ENCODE measurements at places on chromosomes 1 and 21.

GRCh38 chr1:78650114-78650660 lies 556 bp downstream of the IFI44 start:
- DNase-seq, result no peak

DNA sequence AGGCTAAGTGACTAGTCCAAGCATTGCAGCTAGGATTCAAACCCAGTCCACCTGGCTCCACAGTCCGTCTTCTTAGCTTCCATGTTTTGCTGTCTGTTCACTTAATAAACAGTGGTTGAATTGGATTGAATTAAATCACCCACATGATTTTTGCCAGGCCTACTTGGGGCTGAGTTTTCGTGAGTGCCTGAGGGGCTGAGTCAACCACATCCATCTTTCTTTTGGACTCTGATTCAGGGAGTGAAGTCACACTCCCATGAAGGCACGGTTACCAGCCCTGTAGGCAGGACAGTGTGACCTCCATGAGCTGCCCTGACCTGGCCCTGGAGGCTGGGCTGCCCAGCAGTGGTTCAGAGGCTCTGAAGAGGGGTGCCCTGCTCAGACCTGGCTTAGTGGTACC lies 123.7 kb downstream of the ACTL8 start:
- DNase-seq, result no peak

GRCh38 chr1:37473431-37474045 lies 842 bp upstream of the ZC3H12A start:
- DNase-seq, result no peak

DNA sequence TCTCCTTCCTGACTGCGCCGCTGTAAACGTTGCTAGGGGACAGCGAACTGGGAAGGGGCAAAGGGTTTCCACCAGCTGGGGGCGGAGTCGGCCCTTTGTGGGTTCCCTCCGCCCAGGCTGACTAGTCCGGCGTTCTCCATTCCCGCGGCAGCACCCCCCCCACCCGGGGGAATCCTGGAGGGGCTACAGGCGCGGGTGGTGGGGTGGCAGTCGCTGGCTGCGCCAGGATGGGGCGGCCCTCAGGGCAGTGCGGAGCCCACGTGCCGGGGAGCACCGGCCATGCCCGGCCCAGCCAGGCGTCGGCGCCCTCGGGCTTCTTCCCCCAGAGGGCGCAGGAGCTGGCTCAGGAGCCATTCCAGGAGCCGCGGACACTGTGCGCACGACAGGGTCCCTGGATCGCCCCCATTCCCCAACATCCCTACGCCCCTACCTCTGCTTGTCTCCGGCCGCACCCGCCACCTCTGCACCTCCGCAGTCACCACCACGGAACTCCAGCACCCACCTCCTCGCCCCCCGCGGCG lies 476 bp downstream of the BATF3 start:
- DNase-seq, result peak; percentile 67

- no peak for DNase-seq
These were observed 9.9 kb upstream of the DYRK1A start for GRCh38 chr21:37356706-37357105.

GRCh38 chr1:186671136-186671825 lies 8.9 kb downstream of the PTGS2 start:
- no peak for DNase-seq

DNA sequence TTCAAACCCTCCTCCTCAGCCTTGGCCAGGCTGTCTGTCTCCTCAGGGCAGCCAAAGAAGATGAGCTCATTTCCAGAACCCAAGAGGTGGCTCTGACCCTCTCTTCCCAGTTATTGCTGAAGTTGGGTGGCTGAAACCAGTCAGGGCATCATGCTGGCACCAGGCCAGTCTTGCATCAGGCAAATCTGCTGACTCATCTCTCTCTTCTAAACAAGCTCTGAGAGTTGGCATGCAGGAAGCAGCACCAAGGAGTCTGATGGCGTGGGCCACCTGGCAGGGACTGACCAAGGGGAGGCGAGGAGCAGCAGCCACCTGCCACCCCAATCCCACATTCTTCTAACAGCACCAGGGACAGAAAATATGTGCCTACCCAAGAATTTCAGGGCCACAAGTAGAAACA lies 104.8 kb upstream of the ATP1A1 start:
- peak; percentile 42 for DNase-seq

GRCh38 chr21:45234127-45234526 lies 53.6 kb downstream of the POFUT2 start:
- no peak for DNase-seq

DNA sequence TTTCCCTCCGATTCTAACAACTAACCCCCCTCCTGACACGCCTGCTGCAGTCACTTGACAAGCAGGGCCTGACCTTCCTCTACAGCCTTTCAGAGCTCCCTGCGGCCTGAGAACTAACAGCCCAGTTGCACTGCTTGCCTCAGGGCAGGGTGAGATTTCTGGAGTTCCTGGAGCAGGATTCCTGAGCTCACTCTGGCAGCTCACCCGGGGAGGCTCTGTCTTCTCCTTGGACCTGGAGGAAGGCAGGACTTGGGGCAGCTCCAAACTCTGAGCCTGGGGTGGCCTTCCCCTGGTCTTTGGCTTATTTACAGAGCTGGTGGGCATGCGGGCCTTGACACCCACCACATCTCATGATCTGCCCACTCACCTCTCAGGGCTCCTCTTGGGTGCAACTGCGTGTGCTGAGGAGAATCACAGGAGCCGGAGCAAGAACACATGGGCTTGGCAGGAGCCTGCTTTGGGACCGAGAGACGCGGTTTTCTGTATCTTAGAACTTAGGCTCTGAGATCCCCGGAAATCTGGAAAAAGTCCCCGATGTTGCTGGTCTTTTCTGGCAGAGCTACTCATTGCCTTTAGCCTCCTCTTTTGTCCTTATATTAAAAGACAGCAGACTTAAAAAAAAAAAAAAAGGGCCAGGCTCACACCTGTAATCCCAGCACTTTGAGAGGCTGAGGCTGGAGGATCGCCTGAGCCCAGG lies 13.1 kb upstream of the SLC25A34 start:
- DNase-seq, result no peak

GRCh38 chr1:56357927-56358690 lies 221.3 kb downstream of the PLPP3 start:
- DNase-seq, result no peak

- no peak for DNase-seq
These were observed 2.4 kb downstream of the DTL start for GRCh38 chr1:212037900-212038299.

DNA sequence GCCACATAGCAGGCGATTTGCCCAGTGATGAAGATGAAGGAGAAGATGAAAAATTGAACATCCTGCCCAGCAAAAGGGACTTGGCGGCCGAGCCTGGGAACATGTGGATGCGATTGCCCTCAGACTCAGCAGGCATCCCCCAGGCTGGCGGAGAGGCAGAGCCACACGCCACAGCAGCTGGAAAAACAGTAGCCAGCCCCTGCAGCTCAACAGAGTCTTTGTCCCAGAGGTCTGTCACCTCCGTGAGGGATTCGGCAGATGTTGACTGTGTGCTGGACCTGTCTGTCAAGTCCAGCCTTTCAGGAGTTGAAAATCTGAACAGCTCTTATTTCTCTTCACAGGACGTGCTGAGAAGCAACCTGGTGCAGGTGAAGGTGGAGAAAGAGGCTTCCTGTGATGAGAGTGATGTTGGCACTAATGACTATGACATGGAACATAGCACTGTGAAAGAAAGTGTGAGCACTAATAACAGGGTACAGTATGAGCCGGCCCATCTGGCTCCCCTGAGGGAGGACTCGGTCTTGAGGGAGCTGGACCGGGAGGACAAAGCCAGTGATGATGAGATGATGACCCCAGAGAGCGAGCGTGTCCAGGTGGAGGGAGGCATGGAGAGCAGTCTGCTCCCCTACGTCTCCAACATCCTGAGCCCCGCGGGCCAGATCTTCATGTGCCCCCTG lies 3.3 kb downstream of the ZBTB18 start:
- no peak for DNase-seq

GRCh38 chr1:33363021-33363420 lies 42.1 kb upstream of the A3GALT2 start:
- no peak for DNase-seq

GRCh38 chr1:100988121-100988520 lies 37.5 kb downstream of the DPH5 start:
- DNase-seq, result no peak

DNA sequence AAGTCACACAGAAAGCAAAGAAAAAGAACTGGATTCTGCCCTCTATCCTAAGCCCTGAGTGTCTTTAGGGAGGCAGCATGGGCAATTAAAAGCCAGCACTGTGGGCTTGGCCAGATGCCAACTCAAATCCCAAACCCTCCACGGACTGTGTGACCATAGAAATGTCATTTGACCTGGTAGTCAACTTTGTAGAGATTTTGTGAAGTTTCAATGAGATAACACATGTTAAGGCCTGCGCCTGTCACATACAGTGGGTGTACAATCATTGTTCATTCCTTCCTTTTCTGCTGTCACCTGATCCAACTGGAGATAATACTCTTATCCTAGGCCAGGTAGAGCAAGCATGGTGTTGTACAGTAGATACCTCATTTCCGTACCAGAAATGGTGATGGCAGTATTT lies 54.2 kb downstream of the TMEM53 start:
- no peak for DNase-seq

GRCh38 chr1:228101994-228102790 lies 933 bp downstream of the C1orf35 start:
- DNase-seq, result peak; percentile 28

DNA sequence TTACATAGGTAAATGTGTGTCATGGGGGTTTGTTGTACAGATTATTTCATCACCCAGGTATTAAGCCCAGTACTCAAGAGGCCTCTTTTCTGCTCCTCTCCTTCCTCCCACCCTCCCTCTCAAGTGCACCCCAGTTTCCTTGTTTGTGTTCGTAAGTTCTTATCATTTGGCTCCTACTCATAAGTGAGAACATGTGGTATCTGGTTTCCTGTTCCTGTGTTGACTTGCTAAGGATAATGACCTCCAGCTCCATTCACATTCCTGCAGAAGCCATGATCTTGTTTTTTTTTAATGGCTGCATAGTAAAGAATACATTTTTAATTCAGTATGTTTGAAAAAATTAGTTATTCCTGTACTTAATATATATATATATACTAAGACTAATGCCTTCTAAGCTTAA lies 107.7 kb downstream of the CLDN17 start:
- no peak for DNase-seq

DNA sequence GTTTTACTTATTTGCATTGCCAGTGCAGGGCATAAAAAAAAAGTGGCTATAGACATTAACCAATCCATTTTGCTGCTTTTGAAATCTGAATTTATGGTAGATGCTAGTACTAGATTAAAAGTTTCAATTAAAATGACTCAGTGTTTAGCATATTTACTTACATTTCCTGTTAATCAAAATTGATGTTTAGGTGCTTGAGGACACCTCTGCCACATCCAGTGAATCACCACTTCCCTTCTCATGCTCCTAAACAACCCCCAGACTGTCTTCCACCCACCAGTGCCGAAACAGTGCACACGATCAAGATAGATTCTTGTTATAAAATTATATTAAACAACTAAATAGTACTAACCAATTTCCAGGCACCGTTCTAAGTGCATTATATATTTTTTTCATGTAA lies 32.7 kb downstream of the HSD17B7 start:
- DNase-seq, result no peak

- DNase-seq, result no peak
These were observed 82.6 kb downstream of the C1orf21 start for GRCh38 chr1:184469396-184469795.

GRCh38 chr21:14543983-14544382 lies 2.1 kb downstream of the SAMSN1 start:
- DNase-seq, result no peak

DNA sequence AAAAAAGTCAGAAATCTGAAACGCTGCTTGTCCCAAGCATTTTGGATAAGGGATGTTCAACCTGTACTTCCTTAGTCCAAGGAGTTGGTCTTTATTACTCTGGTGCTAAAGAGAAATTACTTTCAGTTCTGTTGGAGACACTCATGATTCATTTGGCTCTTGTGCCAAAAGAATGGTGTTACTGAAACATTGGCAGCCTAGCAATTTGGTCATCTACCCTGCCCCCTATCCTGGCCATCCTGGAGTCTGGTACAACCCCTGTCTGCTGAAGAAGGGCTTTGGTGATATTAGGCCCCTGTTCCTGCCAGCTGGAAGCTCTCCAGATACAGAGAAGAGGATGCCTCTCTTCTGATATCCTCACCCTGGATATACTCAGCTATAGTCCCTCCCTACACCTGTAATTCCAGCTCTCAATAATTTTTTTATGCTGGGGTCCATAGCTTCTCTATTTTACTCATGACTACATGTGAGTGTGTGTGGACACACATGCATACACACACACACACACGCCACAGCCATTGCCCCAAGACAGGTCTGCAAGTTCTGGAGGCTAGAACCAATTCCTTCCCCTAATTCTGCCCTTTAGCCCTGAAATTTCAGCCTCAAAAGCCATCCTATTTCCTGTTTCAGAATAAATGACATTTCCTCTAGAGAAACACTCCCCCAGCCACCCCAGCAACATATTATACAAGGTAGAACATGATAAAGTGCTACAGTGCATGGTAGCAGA lies 40.0 kb downstream of the LHX8 start:
- DNase-seq, result no peak

GRCh38 chr1:8026153-8026975 lies at the start of gene ERRFI1:
Gene ERRFI1, minus strand, starts transcription at chr1:8026309. Its CDS starts 10,690 bp downstream, at chr1:8015619.
- DNase-seq, result peak; percentile 95

DNA sequence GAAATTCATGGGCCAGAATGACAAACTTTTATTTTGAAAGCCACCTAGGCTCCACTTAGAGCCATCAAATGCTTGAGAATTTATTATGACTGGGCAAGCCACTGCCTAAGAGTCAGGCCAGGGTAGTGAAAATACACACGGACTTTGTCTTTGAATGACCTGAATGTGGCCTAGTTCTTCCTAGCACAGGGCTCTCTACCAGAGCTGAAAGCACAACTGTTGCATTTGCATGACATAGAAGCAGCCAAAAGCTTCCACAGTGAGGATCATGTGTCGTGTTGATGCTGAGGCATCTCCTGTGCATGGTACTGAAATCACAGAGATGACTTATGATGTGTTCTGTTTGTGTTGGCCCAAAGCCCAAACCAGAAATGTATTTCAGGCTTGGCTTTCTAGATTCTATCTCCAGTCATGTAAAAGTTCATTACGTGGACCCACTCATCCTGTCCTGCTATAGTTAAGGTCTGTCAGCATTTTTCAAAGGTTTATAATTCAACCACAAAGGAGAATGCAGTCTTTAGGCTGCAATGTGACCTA lies 164.0 kb upstream of the UBE2U start:
- DNase-seq, result no peak

- no peak for DNase-seq
These were observed 11.0 kb downstream of the PLEKHA6 start for GRCh38 chr1:204348722-204349121.

- DNase-seq, result no peak
These were observed 151.4 kb downstream of the TGFB2 start for GRCh38 chr1:218496561-218496960.

DNA sequence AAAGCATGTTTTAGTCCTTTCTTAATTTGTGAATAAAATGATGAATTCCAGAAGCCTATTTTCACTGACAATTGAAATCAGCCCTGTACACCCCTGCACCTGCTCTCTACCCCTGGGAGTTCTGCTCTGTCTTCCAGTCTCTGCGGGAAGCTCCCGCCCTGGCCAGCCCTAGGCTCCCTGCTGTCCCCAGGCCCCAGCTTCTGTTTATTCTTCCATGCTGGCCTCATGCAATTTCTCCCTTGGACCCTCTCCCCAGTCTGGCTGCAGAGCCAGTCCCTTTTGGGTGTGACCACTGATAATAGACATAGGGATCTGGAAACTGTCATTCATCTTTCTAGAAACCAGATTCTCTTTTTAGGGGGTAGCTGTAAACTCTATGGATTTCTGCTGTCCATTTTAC lies 258.6 kb downstream of the GRIK3 start:
- DNase-seq, result no peak

Measured in NCI-H2171 (cell line).